Activated T-helper 17 cell treated with anti-CD3 and anti-CD28 coated beads, Interleukin-2, amount 50 U/mL, for 72 hours (primary cell): ENCODE measurements at places on chromosomes 1 and 21.

DNA sequence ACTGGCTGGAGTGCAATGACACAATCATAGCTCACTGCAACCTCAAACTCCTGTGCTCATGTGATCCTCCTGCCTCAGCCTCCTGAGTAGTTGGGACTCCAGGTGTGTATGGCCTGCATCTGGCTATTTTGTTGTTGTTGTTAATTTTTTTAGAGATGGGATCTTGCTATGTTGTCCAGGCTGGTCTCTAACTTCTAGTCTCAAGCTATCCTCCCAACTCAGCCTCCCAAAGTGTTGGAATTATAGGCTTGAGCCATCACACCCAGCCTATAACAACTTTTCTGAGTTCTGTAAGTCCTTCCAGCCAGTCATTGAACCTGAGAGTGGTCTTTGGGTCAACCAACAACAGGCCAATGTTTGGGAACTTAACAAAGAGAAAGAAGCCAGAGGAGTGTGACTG, 11.2 kb upstream of the PGBD2 start:
- no peak for ATAC-seq

- ATAC-seq: no peak
These were observed 19.7 kb downstream of the YARS1 start for GRCh38 chr1:32797456-32797855.

GRCh38 chr21:32403201-32403777, 9.2 kb upstream of the EVA1C start:
- ATAC-seq: peak; percentile 87

GRCh38 chr1:64836802-64837201, 91.9 kb downstream of the RAVER2 start:
- ATAC-seq: no peak

DNA sequence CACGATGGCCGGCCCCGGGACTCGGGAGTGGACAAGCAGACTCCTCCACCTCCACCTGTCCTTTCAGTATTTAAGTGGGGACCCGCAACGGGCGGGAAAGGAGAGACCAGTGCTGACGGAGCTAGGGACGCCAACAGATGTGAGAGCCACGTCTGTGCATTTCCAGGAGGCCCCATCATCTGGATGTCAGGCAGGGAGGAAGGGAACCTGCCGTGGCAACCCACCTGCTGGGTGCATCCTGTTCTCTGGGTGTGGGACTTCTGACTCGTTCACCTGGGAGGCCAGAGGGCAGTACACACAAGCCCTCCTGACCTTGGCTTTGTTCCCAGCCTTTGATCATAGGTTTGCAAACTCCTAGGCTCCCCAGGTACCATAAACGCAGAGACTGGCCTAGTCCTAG, 5.6 kb upstream of the PCBP3 start:
- no peak for ATAC-seq

DNA sequence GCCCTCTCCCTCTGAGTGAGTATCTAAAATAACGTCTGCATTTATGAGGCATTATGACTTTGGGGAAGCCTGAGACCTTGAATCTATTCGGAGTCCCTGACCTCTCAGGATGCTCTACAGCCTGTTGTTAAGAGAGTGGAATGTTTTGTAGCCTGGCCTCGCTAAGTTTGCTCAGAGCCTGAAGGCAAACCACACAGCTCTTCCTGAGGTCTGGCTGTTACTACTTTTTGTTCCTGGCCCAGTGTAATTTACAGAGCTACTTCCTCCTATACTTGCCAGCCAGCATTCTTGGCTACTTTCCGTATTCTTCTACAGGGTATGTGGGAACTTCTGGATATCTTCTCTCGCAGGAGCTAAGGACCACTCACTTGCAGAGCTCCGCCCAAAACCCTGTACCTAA, 3.6 kb upstream of the ZMYM4 start:
- ATAC-seq: no peak

- ATAC-seq: peak; percentile 26
These were observed 16.0 kb downstream of the FNBP1L start for GRCh38 chr1:93463960-93464359.

DNA sequence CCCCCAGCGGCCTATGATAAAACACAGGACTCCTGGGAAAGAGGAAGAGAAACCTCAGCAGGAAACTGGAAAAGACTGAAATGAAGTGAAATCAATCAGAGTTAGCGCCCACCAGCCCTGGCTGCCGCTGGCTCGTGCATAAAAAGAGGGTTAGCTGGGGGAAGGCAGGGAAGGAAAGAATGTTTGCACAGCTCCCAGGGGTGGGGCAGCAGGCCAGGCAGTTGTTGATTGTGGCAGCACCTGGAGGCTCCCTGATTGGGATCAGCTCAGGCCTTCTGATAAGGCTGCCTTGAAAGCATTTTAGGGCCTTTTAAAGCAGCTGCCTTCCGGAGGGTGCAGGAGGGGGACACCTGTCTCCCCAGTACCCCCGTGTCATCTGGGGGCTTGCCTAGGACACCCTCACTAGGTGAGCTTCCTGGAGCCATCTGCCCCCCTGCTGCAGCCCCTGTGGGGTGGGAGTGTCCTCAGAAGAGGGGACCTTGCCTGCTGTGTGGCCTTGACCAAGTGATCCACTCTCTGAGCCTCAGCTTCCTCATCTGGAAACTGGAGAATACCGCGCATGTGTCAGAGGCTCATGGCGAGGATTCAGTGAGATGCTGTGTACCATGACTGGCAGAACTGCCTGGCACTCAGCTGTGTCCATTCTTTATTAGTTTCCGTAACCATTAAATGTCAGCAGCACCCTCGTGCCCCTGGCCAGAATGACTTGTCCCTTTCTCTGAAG, 6.6 kb downstream of the EPHB2 start:
- ATAC-seq: no peak

DNA sequence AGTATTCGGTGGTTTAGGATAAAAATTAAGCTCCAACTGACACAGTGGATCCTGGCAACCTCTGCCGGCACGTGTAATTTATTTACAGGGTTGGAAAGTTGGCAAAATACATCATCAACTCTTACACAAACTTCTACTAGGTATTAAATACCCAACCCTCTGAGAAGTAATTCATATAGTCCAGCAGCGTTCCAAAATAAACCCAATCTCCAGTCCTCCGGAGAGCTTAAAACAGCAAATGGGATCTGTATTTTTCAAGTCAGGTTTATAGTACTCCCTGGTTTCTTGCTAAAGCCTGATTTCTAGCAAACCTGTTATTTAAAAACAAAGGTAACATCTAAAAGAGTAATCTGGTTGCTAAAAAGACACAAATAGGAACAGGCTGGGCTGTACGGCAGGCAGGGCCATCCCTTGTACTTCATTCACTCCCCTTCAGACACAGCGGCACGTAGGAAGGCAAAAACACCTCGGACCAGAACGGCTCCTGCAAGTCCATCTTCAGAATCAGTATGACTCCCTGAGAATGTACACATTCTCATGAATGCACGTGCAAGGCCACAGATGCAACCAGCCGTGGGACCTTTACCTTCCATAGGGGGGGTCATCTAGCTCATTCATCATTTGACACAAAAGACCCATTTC, 8.6 kb downstream of the GLIS1 start:
- no peak for ATAC-seq

GRCh38 chr1:2475571-2475970, 518 bp upstream of the PLCH2 start:
- no peak for ATAC-seq

GRCh38 chr1:233905416-233906051, 1.1 kb downstream of the SLC35F3 start:
- ATAC-seq: no peak

DNA sequence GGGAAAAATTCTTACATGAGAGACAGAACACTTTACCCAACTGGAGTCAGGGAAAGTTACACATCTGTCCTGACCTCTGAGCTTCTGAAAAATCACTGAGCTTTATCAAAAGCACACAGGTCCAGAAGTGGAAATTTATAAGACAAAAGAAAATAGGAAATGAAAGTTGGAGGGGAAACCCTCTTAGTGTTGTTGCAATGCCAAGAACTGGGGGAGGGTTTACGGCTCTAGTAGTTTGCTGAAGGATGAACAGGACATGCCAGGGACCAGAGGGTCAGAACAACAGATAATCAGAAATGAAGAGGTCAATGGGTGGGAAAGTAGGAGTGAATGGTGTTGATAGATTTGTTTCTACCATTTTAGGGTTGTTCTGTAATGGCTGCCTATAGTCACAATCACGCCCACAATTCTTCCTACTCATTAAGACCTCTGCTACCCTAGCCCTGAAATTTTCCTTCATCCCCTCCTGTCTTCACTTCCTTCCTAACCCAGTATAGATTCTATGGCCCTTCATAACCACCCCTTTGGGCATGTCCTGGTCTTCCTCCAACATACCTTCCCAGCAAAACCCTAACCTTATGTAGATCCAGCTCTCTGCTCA, 30.3 kb upstream of the FMOD start:
- no peak for ATAC-seq

GRCh38 chr1:168825820-168826219, 96.8 kb upstream of the DPT start:
- no peak for ATAC-seq

DNA sequence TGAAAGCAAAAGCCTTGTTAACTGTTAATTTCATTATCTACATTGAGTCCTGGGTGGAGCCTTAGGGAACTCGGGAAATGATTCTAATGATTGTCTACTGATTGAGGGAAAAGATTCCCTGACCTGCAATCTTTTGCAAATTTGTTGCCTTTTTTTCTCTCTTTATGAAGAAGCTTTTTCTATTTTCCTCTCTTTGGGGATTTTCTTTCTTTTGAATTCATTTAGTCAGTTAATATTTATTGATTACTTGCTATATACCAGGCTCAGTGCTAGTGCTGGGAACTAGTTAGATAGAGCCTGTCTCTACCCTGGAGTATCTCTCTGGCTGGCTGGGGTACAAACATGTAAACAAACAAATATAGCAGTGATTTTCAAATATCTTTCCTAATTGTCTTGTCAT, 71.2 kb upstream of the CACYBP start:
- ATAC-seq: no peak

GRCh38 chr21:42367367-42368165, 1.2 kb upstream of the TFF1 start:
- ATAC-seq: no peak

DNA sequence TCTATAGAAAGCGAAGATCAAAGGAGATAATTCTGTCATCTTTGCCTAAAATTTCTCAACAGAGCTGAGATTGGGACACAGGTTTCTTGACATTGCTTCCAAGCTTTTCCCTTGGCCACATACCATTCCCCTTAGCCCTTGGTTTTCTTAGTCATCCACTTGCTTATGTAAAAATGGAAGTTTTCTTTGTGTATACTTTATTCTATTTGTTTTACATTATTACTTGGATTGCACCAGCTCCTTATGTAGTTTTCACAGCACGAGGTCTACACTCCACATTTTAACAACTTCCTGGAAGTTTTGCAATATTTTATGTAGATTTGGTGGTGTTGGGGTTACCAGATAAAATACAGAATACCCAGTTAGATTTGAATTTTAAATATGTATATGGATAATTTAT, 129.8 kb downstream of the PLA2G4A start:
- no peak for ATAC-seq

- no peak for ATAC-seq
These were observed 10.0 kb downstream of the ZSCAN20 start for GRCh38 chr1:33482412-33482811.

DNA sequence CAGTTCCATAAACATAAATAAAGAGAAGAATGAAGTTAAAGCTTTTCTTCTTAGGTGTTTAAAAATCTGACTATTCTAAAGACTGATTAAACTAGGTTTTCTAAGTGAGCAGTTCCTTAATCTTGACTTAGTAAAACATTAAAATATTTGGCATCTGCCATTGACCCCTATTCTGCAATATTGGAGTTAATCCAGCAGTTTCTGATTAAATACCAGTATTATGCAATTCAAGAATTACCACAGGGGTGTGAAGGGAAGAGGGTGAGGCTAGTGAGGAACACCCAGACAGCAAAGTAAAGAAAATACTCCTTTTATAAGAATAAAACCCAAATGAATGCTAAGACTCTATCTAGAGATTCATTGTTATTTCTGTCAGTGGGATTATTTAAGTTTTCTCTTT, 40.9 kb downstream of the CLIC4 start:
- ATAC-seq: no peak

DNA sequence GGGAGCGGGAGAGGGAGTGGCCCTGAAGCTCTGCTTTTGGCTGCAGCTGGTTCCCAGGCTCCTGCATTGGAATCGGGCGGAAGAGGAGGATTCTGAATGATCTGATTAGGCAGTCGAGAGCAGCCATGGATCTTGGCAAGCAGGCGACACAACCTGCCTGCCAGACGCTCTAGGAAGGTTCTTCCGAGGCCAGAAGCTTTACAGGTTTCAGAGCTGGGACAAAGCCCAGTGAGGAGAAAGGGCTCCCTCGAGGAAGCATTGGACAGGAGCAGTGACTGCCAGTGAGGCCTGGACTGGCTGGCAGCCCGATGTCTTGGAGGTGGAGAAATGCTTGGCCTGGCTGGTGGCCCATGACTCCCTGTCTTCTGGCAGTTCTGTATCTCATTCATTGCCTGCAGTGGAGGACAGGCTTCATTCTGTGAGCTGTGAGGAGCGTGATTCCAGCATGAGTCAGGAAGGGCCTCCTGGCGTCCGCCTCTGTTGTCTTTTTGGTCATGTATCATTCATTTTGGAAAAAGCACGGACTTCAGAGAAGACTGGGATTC, 132.7 kb upstream of the IPO9 start:
- no peak for ATAC-seq

DNA sequence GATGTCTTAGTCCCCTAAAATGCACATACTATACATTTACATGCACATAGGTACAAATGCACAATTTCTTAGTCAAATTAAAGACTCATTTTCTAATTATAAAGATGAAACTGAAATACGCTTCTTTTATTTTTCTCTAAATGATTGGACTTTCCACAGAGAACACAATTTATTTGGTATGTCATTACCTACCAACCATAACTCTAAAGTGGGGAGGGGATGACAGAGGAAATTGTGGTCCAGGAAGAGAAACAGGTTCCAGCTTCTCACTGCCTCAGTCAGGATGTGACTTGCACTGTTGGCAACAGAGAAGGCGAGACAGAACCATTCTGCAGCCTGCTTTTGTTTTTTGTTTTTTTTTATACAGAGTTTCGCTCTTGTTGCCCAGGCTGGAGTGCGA, 1189.2 kb downstream of the PLA2G4A start:
- no peak for ATAC-seq

GRCh38 chr1:153548722-153549688, at the start of gene S100A3:
Gene S100A3 (minus strand): TSS chr1:153549258. CDS start chr1:153548485, 773 bp downstream.
- no peak for ATAC-seq

- ATAC-seq: no peak
These were observed 54.1 kb downstream of the RIPK4 start for GRCh38 chr21:41712730-41713129.

- ATAC-seq: no peak
These were observed 12.8 kb downstream of the SMAP2 start for GRCh38 chr1:40386359-40386723.

DNA sequence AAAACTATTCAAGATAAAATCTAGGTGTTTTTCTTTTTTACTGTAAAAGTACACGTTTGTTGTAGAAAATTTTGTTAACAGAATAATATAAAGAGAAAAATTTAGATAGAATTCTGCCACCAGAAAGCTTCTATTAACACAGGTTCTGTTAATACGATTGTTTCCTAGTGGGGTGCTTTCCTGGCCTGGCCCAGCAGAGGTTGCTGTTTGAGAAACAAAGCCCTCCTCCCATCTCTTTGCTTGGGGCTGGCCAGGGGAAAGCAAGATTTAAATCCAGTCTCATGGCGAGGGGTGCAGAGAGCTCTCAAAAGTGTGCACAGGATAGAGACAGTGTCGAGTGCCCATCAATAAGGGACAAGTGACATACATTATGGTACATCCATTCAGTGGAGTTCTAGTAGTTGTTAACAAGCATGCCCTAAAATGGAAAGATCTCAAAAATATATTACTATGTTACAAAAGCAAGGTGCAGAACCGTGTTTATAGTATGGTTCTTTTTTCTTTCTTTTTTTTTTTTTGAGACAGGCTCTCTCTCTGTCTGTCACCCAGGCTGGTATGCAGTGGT, 14.6 kb upstream of the ACBD3 start:
- ATAC-seq: no peak

GRCh38 chr1:201456499-201457309, 12.3 kb downstream of the PHLDA3 start:
- no peak for ATAC-seq
